Stimulated activated CD4-positive, alpha-beta T cell treated with anti-CD3 and anti-CD28 coated beads, TNF-alpha, amount 100 ng/mL, for 24 hours (primary cell): ENCODE measurements at places on chromosomes 7 and 10.

DNA sequence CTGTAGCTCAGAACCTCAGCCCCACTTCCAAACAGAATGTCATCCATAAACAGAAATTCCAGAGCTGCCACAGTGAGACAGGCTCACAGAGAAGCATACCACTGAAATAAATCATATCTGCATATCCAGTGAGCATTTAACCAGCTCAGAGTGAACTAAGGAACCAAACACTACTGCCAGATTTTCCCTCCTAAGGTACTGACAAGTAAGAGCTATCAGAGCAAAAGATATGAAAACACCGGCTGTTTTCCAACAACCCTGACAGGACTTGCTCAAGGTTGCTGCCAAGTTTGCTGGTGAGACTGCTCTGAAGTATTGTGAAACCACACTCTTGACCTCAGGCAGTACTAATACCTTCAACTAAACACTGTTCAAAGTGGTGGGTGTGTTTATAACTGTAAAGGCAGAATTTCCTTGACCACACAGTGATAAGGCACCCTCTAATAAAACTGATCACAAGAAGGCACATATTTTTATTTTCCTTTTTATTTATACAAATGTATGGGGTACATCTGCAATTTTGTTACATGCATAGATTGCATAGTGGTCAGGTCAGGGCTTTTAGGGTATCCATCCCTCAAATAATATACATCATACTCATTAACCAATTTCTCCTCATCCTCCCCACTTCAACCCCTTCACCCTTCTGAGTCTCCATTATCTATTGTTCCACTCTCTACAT, 18.3 kb downstream of the SGMS1 start:
- no peak for DNase-seq

DNA sequence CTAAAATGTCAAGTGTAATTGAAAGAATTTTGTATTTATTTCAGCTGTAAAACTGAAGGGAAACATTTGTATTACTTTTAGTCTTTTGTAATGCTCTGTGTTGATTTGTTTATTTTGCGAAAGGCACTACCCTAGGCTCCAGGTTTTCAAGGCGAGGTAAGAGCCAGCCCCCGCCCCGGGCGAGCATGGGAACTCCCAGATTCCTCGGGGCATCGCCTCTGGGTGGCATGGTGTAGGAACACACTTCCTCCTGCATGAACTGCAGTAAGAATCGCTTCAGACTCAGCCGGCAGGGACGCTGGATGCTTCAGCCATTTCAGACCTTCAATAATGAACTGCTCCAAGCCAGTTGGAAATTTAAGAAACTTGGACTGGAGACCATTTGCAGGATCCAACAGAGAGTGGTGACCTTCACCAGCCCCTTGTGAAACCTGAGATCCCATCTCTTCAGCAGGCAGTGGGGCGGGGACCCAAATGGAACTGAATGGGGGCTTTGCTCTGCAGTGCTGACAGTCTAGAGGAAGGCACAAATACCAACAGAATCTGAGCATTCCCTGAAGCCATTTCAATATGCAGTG, 544.3 kb upstream of the MGMT start:
- no peak for DNase-seq

- peak; percentile 19 for DNase-seq
These were observed 27.1 kb upstream of the PRKCQ start for GRCh38 chr10:6607182-6607581.

DNA sequence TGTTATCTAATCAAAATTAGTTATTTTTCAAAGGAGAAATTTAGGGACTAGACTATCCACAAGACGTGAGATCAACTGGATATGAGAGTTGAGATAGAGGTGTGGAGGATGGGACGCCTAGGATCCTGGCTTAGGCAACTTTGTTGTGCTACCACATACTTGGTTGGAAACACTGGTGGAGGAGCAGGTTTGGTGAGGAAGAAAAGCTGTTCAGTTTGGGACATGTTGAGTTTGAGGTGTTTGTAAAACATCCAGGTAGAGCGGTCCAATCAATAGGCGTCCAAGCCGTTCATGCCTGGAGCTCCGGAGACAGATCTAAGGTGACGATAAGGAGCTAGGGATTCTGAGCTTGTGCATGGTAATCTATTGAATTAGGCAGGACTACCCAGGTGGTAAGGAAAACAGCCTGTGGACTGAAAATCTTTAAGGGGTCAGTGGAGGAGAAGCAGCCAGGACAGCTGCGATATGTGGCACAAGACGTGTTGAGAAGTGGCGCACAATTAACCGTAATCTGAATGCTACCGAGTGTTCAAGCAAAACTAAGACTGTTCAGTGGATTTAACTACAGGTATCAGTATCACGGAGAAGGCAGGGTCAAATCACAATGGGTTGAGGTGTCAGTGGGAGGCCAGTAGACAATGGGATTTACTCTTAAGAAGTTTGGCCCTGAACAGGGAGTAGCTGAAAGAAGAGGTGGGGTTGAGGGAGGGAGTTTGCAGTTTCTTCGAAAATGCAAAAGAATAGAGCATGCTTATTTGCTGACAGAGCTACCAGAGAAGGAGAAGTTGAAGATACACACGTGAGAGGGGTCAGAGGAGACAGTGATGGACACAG, 16.1 kb upstream of the TRPV6 start:
- no peak for DNase-seq

- no peak for DNase-seq
These were observed 38.8 kb downstream of the ERLIN1 start for GRCh38 chr10:100146875-100147650.

GRCh38 chr10:2049560-2049959, 312.2 kb upstream of the ADARB2 start:
- no peak for DNase-seq

- no peak for DNase-seq
These were observed 9.7 kb downstream of the CREM start for GRCh38 chr10:35136263-35136815.

DNA sequence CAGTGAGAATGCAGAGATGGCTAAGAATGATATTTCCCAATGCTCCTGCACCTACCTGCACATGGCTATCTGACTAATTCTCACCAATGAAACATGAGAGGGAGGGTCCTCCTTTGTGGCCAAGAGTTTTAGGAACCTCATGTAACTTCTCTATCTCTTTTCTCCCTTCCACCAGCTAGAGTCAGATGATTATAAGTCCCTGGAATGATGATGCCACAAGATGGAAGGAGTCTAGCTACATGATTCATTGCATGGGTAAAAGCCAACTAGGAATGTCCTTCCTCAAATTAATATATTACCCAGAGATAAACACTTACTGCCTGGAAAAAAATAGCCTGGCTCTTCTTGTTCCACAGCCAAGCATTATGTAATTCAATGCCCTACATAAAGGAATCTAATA, 55.1 kb upstream of the AASS start:
- no peak for DNase-seq

- no peak for DNase-seq
These were observed 49.0 kb upstream of the FRMD4A start for GRCh38 chr10:14379556-14380280.

DNA sequence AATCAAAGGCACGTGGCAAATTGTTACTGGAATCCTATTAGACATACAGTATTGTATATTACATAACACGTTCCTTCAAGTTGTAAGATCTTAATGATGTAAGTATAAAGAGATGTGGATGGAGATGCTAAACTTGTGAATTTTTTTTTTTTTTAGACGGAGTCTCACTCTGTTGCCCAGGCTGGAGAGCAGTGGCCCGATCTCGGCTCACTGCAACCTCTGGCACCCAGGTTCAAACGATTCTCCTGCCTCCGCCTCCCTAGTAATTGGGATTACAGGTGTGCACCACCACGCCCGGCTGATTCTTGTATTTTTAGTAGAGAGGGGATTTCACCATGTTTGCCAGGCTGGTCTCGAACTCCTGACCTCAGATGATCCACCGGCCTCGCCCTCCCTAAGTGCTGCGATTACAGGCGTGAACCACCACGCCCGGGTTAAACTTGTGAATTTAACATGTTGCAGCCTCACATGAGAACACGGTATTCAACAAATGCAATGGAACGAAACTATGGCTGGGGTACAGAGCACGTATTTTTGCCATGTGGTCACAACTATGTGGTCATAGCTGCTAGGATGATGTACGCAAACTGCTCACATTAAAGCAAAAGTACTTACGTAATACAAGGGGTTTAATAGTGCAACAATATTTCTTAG, 818 bp upstream of the SUPV3L1 start:
- DNase-seq: no peak

DNA sequence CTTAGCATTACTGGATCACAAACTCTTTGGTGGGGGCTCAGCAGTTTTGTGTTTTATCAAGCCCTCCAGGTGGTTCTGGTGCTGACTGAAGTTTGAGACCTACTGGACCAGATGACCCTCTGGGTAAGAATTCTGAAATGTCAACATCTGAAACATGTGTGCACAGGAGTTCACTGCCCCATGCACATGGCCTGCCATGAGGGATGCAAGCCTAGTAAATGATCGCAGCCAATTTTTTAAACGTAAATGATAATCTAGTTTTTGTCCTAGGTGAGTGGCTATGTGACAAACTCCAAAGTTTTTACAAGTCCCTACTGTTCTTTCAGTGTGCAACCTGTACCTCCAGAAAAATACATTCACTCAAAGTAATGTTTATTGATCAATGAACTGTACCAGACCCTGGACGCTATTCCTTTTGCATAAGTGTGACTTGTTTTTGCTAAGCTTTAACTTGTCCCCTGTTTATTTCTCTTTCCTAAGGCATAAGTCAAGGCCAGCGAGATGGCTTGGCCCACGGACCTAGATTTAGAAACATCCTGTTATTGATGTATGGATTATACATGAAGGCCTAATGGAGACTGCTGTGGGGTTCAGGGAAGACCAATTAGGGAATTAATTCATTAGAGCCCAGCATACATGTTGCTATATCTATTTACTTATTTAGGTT, 531.1 kb downstream of the LRMDA start:
- no peak for DNase-seq

GRCh38 chr7:151736403-151736909, 140.5 kb downstream of the PRKAG2 start:
- no peak for DNase-seq

DNA sequence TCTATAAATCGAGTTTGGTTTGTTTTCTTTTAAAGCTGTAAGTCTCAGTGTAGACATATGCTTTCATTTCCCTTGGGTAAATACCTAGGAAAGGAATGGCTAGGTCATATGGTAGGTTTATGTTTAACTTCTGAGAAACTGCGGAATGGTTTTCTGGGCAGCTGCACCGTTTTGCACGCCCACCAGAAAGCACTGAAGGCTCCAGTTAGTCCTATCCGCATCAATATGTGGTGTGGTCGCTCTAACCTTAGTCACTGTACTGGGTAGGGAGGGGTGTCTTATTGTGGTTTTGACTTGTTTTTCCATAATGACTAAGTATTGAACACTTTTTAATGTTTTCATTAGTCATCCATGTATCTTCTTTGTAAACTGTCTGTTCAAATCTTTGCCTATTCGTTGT, 279.5 kb upstream of the AKR1E2 start:
- DNase-seq: peak; percentile 29

DNA sequence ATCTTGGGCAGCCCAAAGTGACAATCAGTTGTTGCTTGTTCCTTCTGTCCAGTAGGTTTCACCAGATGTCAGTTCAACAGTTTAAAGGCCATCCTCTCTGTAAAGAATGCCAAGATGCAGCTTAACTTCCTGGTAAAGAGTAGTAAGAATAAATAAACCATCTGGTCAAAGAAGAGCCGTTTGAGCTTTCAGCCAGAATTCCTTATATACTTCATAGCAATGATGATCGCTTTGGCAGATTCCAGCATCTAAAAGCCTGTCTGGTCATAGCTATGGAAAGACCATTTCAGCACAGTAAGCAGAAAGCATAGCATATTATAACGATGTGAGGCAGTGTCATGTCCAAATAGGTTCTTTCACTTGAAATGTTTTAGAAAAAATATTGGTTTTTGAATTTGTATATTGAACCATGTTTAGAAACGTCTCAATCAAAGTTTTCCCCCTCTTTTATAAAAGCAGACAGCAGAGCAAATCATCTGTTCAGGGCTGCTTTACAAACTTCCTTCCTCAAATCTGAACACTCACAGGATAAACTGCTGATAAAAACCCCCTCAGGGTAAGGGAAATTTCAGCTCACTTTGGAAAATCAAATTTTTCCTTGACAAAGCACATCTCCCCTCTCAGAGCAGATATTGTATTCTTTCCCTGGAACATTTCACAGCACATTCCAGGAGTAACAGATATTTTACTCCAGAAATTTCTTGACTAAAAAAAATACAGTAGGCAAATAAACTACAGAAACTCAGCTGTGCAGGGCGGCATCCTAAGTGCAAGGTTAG, 184.1 kb downstream of the NOC3L start:
- no peak for DNase-seq

GRCh38 chr7:133275446-133276095, 22.7 kb downstream of the EXOC4 start:
- DNase-seq: no peak

GRCh38 chr10:34196058-34196433, 619.0 kb downstream of the PARD3 start:
- no peak for DNase-seq

GRCh38 chr7:144384555-144385245, 18.8 kb downstream of the NOBOX start:
- peak; percentile 56 for DNase-seq

DNA sequence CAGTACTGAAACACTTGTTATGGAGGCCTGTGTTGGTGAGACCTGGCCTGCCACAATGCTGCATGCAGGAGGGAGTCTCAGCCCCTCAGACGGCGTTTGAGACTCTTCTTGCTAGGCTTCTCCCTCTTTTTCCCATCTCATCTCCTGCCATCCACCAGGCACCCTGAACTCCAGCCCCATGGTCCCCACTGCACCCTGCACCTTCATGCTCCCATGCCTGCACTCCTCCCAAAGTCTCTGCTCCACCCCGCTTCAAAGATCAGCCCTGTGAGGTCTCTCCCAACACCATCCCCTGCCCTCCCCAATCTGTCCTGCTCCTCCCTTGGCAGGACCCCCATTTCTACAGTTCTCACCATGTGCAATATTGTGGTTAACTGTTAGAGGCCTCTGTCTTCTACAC, 61.7 kb downstream of the VOPP1 start:
- no peak for DNase-seq

GRCh38 chr7:156969972-156970420, 20.5 kb downstream of the NOM1 start:
- DNase-seq: no peak

DNA sequence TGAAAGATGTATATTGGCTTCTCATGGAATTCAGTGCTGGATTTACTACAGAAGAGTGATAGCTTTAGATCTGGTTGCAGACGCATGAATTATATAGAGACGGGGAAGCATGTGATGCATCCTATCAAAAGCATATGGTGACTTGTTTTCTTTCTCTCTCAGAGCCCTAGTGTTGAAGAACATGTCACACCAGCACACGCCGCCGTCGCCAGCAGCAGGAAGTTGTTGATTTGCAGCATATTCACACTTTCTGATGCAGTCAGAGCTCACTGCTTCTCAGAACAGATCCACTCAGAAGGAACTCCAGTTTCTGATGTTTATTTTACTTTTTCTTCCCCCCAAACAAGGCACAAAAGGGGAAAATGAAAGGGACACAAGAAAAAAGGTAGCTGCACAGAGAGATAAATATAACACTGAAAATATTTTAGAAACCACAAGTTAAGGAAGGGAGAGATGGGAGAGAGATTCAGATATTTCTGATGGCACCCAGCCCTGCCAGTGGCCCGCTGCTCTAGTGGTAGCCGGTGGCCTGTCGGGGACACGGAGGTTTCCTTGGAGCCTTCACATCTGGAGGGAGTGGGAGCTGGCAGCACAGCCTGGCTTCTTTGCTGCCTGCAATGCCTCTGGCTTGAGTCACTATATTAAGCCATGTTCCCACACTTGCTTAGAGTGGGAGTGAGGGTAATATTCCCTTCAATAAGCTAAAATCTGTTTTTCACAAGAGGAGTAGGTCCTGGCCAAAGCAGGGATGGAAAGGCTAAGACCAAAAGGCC, 123.2 kb downstream of the NRP1 start:
- DNase-seq: no peak

GRCh38 chr7:127514499-127514898, 70.9 kb downstream of the GCC1 start:
- DNase-seq: no peak

- no peak for DNase-seq
These were observed 403.1 kb upstream of the SEMA3C start for GRCh38 chr7:81321949-81322348.
